Activated T-helper 17 cell treated with anti-CD3 and anti-CD28 coated beads, Interleukin-2, amount 50 U/mL, for 72 hours (primary cell): ENCODE measurements at places on chromosomes 3 and 15. TPM values are rescaled to one million over a fixed set of nuclear protein-coding genes. Genes with fewer than 3 reads are reported as not detected.

GRK7 gene
- 0.09 TPM for total RNA-seq

RPL39L gene
- total RNA-seq: 26.8 TPM

DNAH12 gene
- total RNA-seq: not detected

RAB6B gene
- total RNA-seq: 3.1 TPM

GRCh38 chr15:96331144-96331944 lies 844 bp downstream of the NR2F2 start:
- no peak for ATAC-seq

LRRC31 gene
- not detected for total RNA-seq

GRCh38 chr15:70248116-70249025 lies 150.7 kb upstream of the TLE3 start:
- no peak for ATAC-seq

DNA sequence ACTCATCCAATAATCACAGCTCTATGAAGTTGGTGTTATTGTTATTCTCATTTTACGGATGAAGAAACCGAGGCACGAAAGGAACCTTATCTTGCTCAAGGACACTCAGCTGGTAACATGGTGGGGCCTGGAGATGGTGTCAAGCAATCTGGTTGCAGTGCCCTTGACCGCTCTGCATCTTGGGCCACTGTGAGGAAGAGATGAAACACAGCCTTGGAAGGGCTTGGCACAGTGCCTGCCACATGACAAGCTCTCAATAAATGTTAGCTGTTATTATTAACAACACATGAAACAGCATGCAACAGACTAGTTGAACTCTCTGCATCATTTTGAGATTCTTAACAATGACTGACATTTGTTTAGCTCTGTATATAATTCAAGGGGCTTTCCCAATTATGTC lies 10.1 kb upstream of the ITGA11 start:
- no peak for ATAC-seq

DNA sequence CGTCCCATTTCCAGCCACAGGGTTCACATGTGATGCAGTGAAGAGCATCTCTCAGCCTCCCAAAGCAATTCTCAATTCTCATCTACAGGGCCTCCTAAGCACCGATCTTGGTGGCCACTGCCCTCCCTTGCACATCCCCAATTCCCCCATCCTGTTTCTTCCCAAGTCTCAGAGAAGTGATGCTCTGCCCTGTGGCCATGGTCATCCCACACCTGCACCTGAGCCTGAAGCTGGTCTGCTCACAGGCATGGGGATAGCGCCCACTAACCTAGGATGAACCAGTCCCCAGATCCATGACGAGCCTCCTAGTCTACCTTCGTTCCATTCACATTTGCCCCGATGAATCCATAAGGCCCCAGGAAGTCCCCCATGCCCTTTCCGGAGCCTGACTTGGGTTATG lies 201.5 kb downstream of the UACA start:
- ATAC-seq: no peak

DNA sequence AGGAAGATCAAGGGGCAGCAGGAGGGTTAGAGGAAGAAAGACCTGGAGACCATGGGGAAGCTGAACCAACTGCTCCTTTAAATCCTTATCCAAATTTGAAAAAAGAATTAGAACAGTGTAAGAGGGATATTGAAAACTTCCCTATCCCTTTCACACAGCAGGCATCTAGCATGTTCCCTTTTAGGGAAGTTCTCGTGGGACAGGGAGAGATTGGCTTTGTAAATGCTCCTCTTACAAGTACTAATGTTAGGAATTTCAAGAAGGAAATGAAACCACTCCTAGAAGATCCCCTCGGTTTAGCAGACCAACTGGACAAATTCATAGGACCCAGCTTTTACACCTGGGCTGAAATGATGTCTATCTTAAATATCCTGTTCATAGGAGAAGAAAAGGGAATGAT lies 41.5 kb downstream of the PPCDC start:
- ATAC-seq: no peak

DNA sequence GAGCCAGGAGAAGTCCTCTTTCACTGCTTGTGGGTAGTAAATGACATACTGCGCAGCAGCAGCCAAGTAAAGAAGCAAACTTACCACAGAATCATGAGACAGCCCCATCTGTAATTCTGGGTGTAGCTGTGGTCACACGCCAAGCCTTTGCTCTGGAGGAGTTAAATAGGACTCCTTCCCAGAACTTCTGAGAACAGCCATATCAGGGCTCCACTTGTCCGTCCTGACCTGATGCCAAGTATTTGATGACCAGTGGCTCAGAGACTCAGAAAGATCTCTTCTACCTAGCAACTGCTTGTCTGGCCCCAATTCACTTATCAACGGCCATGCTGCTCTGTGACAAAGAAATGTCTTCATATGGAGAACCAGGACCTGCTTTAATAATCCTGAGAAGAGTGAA lies 20.6 kb upstream of the GOLIM4 start:
- ATAC-seq: no peak

CHAC1 gene
- total RNA-seq: 6.8 TPM

DNA sequence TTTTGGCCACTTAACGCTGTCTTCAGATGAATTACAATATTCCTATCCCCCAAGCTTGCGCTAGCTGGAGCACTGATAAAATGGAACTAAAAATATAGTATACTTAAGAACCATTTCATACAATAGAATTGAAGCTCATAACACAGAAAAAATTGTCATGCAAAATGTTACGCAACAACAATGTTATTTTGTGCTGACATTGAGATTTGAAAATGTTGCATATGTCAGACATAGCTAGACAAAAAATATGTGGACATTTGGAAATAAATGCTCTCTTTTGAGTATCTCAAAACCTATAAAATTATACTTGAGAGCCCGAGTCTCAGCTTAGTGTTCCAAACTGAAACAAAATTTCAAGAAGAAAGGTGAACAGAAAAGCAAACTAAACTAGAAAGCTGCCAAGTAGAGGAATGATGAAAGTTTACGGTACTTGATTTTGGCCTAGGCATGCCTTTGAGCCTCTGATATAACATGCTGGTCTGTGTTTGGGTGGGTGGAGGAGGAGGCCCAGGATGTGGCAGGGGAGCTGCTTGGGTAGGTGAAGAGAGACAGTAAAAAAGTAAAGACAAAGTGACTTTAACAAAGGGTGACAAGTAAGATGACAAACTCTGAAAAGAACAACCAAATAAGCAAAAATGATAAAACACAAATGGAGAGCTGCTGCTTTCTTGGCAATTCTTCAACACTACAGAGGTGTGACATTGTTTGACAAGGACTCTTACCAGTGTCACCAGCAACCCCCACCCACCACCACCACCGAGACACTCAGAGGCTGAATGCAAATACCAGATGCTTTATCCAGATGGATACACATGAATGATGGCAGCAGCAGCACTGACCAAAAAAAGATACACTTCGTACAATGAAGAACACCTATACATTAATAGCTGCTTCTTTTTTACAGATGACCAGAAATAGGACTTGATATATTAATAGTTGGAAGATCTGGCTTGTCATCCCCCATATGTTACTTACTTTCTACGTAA lies 129.3 kb upstream of the FEZF2 start:
- no peak for ATAC-seq
